ENCODE measurements at places on chromosomes 2 and 18.

- DNase-seq: peak; percentile 4
Measured at GRCh38 chr2:66001538-66001937, 433.4 kb upstream of the MEIS1 start.

DNA sequence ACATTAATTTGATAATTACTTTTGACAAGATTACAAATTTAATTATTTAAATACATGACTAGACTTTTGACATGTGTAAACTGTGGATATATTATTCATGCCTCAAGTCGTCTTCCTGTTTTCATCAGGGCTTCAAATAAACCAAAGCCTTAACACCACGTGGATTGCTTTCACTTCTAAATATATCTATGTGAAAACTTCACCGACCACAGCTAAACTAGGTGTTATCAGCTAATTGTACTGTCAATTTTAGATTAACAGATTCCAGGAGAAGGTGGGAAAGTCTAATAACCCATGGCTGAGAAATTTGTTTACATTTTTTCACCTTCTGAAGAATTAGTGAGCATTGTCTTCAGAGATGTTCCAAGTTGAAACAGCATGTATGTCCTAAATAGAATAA is 494.7 kb upstream of the FAM98A start:
- DNase-seq: no peak

DNA sequence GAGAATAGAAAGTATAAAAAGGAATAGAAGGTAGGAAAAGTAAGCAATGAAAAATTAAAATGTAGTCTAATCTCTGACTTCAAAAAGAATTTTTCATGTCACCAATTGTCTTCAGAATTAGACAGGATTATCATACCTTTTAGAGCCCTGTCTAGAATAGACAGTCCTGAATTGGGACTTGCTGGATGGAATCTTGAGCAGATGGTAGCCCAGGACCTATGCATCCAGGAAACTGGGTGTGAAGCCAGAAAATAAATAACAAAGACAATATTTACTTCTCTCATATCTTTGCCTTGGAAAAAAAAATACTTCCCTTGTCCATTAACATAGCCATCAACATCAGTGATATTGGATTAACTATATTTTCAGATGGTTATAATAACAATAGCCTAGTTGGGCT is 97.8 kb upstream of the UNC80 start:
- DNase-seq: no peak

GRCh38 chr2:146579147-146579930 is 1265.5 kb upstream of the ACVR2A start:
- peak; percentile 66 for DNase-seq

DNA sequence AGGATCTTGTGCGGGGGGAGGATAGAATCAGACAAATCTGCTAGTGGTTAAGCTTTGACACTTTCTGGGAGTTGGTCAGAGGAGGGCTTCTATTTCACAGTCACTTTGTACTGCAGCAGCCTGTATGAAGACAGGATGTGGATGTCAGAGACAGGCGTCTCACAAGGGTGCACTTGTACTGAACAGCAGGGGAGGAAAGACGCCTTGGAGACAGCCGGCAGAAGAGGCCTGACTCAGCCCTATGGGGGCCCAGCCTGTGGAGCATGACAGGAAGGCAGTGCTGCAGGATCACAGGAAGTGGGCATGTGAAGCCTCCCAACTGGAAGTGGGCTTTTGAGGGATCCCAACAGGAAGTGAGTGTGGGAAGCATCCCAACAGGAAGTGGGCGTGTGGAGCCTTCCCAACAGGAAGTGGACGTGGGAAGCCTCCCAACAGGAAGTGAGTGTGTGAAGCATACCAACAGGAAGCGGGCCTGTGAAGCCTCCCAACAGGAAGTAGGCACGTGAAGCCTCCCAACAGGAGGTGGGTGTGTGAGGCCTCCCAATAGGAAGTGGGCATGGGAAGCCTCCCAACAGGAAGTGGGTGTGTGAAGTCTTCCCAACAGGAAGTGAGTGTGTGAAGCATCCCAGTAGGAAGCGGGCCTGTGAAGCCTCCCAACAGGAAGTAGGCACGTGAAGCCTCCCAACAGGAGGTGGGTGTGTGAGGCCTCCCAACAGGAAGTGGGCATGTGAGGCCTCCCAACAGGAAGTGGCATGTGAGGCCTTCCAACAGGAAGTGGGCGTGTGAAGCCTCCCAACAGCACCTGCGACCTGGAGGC is 212.3 kb downstream of the SNTG2 start:
- peak; percentile 75 for DNase-seq

GRCh38 chr2:195319112-195319460 is 337.9 kb upstream of the SLC39A10 start:
- no peak for DNase-seq

DNA sequence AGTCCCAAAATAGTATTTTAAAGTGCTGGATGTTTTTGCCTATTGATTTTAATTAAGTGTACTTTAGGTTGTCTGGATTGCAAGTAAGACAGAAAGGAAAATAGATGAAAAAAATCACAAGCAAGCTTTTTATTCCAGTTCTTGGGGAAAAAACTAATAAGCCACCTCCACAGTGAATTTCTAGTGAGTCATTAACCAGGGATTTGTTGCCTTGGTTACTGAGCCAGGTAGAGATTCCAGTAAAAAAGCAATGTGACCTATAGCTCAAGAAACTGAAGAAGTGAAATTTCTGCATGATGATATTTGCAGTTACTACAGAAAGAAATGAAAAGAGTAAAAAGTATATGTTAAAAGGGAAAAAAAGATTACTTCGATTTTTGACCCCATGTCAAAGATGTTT is 160.6 kb downstream of the METTL4 start:
- no peak for DNase-seq

DNA sequence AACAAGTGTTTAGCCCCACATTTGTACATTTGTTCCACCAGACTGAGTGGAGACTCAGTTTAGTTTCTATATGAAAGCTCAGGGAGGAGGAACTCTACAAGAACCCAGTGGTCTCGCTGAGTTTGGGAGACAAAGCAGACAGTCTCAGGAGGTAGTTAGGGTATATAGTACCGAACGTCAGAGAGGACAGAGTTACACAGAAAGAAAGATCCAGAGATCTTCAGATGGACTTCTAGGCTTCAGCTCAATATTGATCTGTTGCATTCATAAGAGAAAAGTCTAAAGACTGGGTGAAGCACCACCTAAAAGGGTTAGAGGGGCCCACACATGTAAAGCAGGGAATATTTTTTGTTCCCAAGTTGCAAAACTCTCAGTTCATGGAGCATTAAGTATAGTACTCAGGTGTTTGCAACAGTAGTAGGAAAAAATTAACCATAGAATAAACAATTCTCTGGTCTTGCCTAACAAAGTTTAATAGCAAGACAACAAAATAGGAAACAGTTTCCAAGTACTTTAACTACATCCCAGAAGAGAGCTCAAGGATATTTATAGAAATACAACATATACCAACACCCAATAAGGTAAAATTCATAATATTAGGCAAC is 4.2 kb downstream of the TFPI start:
- no peak for DNase-seq

GRCh38 chr2:101096619-101097142 is 54.5 kb downstream of the TBC1D8 start:
- DNase-seq: no peak

DNA sequence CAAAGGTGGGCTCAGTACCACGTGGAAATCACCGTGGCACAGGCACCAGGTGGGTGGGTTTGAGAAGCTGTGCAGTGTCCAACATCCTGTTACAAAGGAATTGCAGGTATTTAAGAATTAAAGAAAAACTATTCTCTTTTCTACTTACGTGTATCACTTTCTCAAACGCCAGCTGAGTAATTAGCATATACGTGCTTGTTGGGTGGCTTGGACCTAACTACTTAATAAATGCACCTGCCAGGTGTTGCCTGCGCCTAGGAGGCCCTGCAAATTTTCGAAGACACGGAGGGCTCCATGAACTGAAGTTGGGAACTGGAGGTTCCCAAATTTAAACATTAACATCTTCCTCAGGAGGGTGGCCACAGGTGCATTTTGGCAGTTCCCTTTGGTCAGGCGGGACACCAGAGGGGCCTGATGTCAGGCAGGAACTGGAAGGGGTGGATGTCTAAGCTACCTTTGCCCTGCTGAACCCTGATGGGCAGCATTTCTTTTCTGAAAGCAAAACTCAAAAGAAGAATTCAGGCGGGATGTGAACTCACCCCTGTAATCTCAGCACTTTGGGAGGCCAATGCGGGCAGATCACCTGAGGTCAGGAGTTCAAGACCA is 84.8 kb downstream of the HS6ST1 start:
- DNase-seq: no peak

DNA sequence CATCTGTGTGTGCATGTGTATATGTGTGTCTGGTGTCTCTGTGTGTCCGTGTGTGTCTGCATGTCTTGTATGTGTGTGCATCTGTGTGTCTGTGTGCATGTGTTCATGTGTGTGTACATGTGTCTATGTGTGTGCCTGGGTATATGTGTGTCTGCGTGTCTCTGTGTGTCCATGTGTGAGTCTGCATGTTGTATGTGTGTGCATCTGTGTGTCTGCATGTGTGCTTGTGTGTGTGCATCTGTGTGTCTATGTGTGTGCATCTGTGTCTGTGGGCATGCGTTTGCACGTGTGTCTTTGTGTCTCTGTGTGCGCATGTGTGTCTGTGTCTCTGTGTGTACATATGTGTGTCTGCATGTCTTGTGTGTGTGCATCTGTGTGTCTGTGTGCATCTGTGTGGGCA is 207.7 kb downstream of the TNS1 start:
- DNase-seq: no peak

- DNase-seq: no peak
Measured at GRCh38 chr2:3257826-3258225, 119.8 kb downstream of the EIPR1 start.

DNA sequence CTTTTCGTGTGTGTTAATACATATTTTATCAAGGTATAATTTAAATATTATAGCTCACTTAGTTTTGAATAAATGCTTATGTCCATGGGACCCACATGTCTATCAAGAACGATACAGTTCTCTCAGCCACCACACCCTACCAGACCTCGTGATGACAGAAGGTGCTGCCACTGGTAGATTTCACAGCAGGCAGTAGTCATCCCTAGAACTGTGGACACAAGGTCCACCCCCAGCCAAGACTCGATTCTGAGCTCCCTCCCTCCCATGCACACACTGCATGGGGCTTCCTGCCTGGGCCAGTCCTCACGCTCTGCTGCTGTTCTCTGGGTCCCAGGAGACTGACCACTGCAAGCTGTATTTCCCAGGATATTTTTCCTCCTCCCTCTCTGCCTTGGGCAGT is 26.5 kb upstream of the CREB1 start:
- peak; percentile 87 for DNase-seq
